ENCODE measurements at places on chromosomes 12 and 14. TPM values are rescaled to one million over a fixed set of nuclear protein-coding genes. Genes with fewer than 3 reads are reported as not detected.
A peak's percentile ranks its signal among the peaks of the same experiment; 100 is the strongest.

GRCh38 chr12:30811966-30812365, 57.2 kb upstream of the CAPRIN2 start:
- DNase-seq, result peak; percentile 53
- H3K27me3 ChIP-seq, result peaks cover 5% of the 10 kb centered on the region
- H3K4me3 ChIP-seq, result no peak overlapping the region
- no peak overlapping the region for H3K27ac ChIP-seq

Gene BICD1
- total RNA-seq, result 47.6 TPM

- no peak for DNase-seq
- no peak overlapping the region for H3K4me3 ChIP-seq
- H3K27ac ChIP-seq, result no peak overlapping the region
- H3K4me1 ChIP-seq, result peaks cover 48% of the 10 kb centered on the region
These were observed 82.2 kb downstream of the DAD1 start for GRCh38 chr14:22506778-22507351.

- peak overlapping the region; percentile 6 for H3K27ac ChIP-seq
- no peak for DNase-seq
- H3K36me3 ChIP-seq, result no peaks in the 10 kb centered on the region
- H3K27me3 ChIP-seq, result peaks cover 12% of the 10 kb centered on the region
- H3K4me3 ChIP-seq, result no peak overlapping the region
- peaks cover 16% of the 10 kb centered on the region for H3K4me1 ChIP-seq
These were observed 47.7 kb upstream of the ERGIC2 start for GRCh38 chr12:29428633-29429032.

Gene RFX4
- not detected for total RNA-seq
